GM18507 (cell line): ENCODE measurements at places on chromosomes 3 and 15.

- DNase-seq, result no peak
Observed at GRCh38 chr15:25933456-25934158, 70.5 kb upstream of the ATP10A start.

- peak; percentile 42 for DNase-seq
Observed at GRCh38 chr3:148943506-148944205, 47.7 kb upstream of the GYG1 start.

GRCh38 chr3:173553635-173554280 is 156.2 kb downstream of the NLGN1 start:
- no peak for DNase-seq

DNA sequence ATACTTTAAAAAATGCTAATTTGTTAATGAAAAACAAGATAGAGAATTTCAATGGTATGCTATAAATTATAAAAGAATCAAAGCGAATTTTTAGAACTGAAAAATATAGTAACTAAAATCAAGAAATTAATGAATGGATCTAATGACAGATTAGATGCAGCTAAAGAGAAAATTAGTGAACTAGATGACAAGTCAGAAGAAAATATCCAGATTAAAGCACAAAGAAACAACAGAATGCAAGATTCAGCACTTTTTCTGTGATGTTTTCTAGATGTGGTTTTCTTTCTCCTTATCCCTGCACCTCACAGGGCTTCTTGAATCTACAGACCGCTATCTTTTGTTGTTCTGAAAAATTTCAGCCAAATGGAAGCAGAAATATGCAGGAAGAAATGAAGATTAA is 54.4 kb downstream of the INO80 start:
- DNase-seq, result no peak

DNA sequence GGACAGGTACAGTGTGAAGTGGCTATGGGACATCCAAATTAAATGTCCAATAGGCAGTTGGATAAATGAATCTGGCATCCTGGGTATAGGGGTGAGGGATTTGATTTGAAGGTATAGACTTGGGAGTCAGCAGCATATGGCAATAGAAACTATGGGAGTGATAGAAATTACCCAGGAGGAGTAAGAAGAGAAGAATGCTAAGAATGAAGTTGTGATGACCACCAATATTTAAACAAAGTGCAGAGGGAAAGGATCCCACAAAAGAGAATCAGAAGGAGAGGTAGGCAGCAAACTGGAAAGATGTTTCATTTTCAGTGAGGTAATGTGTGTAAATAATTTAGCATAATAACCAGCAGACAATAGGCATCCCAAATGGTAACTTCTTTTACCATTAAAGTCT is 13.8 kb upstream of the MSL2 start:
- DNase-seq, result no peak

DNA sequence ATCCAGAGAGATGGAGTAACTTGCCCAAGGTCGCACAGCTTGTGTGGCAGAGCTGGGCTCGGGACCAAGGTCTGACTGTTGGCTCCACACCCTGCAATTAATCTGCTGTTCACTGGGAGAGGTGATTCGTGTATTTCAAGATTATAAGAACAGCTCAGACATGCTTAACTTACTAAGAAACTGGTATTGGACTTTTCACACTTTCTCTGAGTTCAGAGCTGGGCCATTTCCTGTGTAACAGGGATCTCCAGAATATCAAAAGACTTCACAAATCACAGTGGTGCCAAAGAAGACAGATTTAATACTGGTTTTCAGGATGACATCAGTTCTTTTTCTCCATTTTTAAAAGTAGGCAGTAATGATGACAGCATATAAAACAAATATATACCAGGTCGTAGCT is 156.8 kb upstream of the UBE2E1 start:
- no peak for DNase-seq

GRCh38 chr3:156978481-156978961 is 152.4 kb downstream of the LEKR1 start:
- peak; percentile 22 for DNase-seq

DNA sequence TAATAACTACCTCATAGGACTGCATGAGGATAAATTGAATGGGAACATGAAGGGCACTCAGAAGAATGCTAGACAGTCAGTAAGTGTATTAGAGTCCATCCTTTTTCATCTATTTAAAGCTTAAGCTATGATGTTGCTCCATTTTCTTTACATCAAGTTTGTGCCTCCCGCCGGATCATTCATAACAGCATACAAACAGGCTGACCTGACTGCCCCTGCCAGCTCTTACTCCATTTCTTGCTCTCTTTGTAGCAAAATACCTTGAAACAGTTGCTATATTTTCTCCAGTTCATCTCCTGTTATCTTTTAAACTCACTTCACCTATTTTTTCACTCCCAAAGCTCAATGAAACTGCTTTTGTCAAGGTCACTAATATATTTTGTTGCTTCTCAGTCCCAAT is 315.6 kb upstream of the ALCAM start:
- DNase-seq, result no peak
